ENCODE measurements at places on chromosomes 16 and 17.

GRCh38 chr17:46121165-46121764 lies 72.0 kb downstream of the KANSL1 start:
- no peak for DNase-seq

- no peak for DNase-seq
Measured at GRCh38 chr16:9908613-9909012, 273.6 kb downstream of the GRIN2A start.

- DNase-seq = no peak
Measured at GRCh38 chr17:47891545-47892088, 4.4 kb upstream of the SP2 start.

DNA sequence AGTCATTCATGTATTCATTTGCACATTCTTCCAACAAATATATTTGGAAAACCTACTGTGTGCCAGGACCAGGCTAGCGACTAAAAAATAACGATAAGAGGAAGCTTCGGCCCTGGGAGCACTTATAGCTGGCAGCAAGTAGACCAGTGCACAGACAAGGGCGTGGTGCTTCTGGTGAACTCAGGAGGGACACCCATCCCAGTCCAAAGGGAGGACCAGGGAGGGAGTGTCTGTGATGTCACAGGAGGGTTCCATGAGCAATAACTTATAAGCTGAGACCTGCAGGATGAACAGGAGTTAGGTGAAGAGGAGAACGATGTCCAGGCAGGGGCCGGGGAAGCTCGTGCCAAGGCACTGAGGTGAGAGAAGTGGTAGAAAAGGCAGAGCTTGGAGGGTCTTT lies 17.4 kb upstream of the PHOSPHO1 start:
- no peak for DNase-seq

DNA sequence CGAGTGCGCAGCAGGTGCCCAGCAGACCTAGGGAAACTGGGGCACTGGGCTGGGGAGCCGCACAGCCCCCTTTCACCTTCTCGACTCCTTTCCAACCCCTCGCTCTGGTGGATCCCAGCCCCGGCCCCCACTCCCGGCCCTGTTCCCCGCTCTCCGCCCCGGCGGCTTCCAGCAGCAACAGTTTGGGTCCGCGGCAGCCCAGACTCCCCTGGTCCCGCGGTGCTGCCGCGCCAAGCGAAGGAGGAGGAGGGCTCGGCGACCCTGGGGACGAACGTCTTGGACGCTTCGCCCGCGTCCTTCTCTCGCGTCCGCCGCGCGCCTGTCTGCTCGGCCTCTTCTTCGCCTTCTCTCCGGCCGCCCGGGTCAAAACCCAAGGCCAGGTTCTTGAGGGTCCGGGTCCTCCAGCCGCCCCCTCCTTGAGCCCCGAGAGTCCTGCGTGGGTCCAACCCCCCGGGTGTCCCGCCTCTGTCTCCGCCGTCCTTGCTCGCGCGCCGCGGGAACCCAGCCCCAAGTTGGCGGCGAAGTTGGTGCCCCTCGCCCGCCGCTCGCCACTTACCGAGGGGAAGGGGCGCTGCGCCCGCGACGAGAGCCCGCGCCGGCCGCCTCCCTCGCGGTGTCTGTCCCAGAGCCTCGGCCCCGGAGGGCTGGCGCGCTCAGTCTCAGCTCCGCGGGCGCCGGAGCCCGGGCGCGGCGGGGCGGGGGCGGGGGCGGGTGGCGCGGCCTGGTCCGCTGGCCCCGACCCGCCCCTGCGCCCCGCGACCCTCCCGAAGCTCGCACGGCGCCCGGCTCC lies 1.4 kb upstream of the GRIN2C start:
- no peak for DNase-seq

- no peak for DNase-seq
Measured at GRCh38 chr17:40896916-40897455, 11.9 kb upstream of the KRT20 start.

All from HAP-1 (cell line).